Renal pelvis (tissue), 12 donors: ENCODE measurements at places on chromosomes 2 and 18. TPM values are rescaled to one million over a fixed set of nuclear protein-coding genes. Genes with fewer than 3 reads are reported as not detected.

The PKDCC gene
- polyA plus RNA-seq: 354 TPM

The RAPH1 gene
- 14.6 TPM for polyA plus RNA-seq

The LINC00305 gene
- polyA plus RNA-seq: 2.2 TPM

The SCYGR2 gene
- polyA plus RNA-seq: not detected

The KIAA2012 gene
- polyA plus RNA-seq: 0.11 TPM

The MYL1 gene
- 4.1 TPM for polyA plus RNA-seq

The CD8A gene
- polyA plus RNA-seq: 0.37 TPM

The MLPH gene
- polyA plus RNA-seq: 5.8 TPM

The LTBP1 gene
- polyA plus RNA-seq: 86.2 TPM

The MYOM1 gene
- polyA plus RNA-seq: 8.7 TPM

DNA sequence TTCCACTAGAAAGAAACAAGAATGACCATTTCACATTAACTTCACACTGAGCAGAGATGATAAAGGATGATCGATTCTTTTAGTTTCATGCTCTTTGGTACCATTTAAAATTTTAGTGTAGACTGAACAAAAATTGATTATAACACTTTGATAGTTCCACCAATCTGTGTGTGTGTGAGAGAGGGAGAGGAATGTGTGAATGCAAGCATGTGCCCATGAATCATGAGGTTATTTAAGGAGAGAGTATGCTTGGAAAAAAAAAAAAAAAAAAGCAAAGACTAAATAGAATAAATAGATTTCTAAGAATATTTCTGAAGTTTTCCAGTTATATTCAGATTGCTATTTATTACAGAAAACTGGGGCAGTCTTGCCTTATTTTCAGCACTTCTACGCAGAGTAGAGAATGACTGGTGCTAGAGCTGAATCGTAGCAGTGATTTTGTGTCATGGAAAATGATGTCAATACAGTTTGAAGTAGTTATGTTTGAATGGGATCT, 900.8 kb downstream of the SLC4A3 start:
- no peak for DNase-seq

DNA sequence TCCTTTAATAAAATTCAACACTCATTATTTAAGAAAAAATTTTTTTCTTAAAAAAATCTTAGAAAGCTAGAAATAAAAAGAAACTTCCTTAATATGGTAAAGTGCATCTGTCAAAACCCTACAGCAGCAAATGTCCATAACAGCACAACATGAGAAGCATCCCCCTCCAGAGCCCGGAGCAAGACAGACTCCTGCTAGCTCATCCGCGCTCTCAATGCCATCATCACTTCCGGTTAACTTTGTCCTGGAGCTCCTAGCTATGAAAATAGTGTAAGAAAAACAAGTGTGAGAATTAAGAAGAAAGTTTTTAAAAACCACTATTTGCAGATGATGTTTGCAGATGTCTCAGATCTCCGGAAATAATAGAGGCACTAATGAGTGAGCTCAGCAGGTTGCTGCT, 103.1 kb downstream of the TEX51 start:
- no peak for DNase-seq

DNA sequence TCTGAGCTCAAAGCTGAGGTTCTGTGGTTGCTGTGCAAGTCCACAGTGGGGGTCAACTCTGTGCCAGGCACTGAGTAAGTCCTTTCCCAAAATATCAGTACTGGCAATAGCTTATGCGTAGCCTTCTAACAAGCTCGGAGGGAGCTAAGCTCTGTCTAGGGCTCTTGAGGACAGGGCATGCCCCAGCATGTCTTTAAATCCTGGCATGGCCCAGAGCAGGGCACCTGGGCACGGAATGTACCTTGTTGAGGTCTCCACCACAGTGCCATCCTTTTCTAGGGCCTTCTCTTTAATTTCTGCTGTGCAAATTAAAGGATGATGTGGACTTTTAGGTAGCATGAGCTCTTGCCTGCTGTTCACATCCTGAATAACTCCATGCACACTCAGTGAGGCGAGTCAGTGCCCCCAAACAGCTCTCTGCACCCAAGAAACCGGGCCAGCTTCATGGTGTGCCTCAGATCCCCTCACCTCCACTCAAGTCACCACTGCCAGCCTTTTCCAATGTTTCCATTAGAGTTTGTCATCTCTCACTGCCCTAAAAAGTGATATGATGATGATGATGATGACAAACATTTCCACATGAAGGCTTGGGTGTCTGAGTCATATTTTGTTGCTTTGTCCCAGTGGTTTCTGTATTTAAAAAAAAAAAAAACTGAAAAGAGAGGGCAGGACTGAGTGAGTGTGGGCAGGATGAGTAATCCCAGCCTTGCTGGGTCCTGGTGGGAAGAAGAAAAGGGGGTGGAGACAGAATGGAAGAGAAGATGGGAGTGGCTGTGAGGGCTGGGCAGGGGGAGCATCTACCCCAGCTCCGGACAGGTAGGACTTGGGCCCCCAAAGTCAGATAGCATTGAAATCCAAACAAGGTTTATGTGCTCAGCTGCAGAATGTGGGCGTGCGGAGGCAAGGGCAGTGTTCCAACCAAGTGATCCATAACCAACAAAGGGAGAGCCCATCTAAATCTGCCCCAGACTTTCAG, 78.9 kb downstream of the ZBTB7C start:
- no peak for DNase-seq

- DNase-seq: no peak
Observed at GRCh38 chr18:54843314-54843713, 15.0 kb downstream of the RAB27B start.

- DNase-seq: no peak
Observed at GRCh38 chr2:16168506-16169264, 228.3 kb downstream of the MYCN start.

- DNase-seq: no peak
Observed at GRCh38 chr2:152292991-152293390, 42.0 kb upstream of the FMNL2 start.

- DNase-seq: no peak
Observed at GRCh38 chr2:151475071-151475470, 65.4 kb downstream of the RIF1 start.

GRCh38 chr2:99867770-99868169, 274.6 kb downstream of the AFF3 start:
- no peak for DNase-seq

GRCh38 chr2:222959358-222959757, 92.6 kb upstream of the KCNE4 start:
- no peak for DNase-seq

- no peak for DNase-seq
Observed at GRCh38 chr18:58970943-58971790, 106.5 kb downstream of the ZNF532 start.

DNA sequence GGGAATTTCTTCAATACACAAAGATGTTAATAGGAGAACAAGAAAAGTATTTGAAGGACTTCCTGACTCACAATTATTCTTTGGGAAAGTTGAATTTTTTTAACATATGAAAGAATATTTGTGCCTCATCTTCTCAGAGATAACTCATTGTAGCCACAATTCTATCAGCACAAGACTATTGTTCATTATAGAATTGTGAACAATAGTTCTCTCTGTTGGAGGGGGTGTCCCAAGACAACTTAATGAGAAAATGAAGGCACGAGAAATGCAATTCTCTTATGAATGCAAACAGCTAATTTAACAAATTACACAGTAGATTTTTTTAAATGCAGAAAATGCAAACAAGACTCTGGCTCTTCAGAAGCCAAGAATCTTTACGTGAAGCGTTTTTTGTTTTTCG, 157.0 kb downstream of the BARD1 start:
- DNase-seq: no peak
